ENCODE measurements at places on chromosomes 7 and 10.
A peak's percentile ranks its signal among the peaks of the same experiment; 100 is the strongest.

DNA sequence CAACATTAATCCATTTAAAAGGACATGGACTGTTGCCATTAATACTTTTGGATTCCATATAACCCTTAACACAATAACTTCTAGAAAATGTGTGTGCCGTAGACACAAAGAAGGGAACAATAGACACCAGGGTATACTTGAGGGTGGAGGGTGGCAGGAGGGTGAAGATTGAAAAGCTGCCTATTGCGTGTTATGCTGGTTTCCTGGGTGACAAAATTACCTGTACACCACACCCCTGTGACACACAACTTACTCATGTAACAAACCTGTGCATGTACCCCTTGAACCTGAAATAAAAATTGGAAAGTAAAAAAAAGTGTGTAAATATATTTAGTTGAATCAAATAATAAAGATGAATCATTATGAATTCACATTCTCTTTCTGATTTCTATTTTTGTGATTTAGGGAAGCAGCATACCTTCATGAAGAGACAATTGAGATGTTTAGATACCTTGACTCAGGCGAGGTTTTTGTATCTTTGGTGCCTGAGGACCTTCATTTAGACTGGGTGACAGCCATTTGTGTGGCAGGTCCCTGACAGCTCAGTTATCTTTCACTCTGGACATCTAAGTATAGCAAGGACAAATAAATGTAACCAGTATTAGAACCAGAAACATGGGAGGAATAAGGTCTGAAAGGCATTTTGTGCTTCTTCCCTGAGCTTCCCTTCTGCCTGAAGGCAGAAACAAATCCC, 28.7 kb downstream of the GIMAP8 start:
- no peak for DNase-seq

DNA sequence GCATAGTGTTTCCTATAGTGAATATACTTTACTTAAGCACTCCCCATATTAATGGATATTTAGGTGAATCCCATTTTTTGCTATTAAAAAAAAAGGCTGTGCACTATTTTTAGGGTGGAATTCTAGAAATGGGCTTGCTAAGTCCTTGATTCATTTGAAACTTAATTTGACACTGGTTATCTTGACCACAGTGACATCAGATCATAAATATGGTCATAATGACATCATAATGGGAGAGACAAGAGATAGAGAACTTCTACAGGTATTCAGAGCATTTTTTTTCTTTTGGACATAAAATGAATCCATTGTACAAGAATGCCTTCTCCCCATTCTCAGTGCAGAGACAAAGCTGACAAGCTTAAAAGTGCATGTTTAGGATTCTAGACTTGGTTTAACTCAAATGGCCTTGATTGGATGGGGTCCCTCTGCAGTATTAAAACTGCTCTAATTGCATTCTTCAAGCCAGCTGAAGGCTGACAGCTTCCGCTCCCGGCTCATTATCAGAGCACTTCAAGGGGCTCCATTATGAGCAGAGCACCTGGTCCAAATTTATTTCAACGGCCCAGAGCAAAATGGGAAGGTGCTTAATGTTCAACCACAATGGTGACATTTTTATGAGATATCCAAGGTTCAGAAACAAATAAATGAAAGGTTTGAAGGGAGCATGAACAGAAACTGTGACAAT, 104.8 kb downstream of the JAZF1 start:
- DNase-seq, result no peak

GRCh38 chr7:66815951-66816350, 75.4 kb downstream of the RABGEF1 start:
- no peak for DNase-seq

- DNase-seq, result peak; percentile 10
Measured at GRCh38 chr7:102079140-102080018, 207.3 kb upstream of the SH2B2 start.

DNA sequence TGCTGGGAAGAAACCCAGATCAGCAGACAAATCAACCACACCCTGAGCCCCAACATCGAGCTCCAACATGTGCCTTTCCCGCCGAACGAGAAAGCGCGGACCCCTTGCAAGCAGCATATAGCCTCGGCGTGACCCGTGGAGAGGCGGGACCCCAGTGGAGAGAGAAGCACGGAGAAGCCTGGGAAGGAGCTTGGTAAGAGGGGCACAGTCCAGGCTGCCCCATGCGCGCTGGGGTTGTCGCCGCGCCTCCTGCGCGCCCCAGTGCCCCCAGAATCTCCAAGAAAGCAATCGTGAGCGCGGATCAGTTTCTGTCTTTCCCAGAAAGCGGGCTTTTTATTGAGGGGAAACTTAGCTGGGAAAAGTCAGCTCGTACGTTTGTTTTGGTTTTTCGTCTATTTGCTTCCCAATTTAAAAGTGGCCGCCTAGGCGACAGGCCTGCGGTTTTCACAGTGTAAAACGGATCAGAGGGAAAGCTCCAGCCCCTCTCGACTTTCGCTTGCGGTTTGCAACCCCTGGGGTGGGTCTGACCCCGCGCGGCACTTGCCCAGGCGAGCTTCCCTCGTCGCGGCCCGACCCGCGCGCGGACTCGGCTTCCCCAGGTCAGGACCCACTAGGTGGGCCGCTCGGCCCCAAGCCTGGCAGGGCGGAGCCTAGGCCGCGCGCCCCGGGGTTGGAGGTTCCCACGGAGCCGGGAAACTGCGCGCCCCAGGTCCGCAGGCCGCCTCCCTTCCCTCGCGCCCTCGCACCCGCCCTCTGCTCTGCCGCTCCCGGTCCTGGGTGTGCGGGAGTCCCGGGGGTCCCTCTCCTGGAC, 31.1 kb downstream of the SKIDA1 start:
- DNase-seq, result peak; percentile 33

GRCh38 chr10:71392292-71392691, 4.4 kb upstream of the CDH23 start:
- DNase-seq, result no peak

DNA sequence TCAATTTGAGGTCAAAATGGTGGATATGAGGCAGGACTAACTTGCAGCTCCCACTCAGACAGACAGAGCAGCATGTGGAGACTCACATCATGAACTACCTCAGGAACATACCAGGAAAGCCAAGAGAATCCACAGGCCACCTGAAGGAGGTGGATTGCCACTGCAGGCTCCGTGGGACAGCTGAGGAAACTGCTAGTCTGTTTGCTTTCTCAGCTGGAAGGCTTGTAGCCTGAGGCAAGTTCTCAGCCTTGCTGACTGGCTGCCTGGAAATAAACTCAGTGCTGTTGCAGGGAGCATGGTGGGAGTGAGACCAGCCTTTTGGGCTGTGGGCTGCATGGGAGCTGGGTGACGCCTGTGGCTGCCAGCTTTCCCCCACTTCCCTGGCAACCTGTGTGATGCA, 202.9 kb downstream of the ZNF248 start:
- DNase-seq, result no peak

- DNase-seq, result no peak
Measured at GRCh38 chr10:8380833-8381496, 326.5 kb downstream of the GATA3 start.

- DNase-seq, result no peak
Measured at GRCh38 chr7:34452363-34452762, 205.7 kb upstream of the NPSR1 start.

GRCh38 chr7:98870807-98871491, 1.1 kb upstream of the TMEM130 start:
- DNase-seq, result no peak

DNA sequence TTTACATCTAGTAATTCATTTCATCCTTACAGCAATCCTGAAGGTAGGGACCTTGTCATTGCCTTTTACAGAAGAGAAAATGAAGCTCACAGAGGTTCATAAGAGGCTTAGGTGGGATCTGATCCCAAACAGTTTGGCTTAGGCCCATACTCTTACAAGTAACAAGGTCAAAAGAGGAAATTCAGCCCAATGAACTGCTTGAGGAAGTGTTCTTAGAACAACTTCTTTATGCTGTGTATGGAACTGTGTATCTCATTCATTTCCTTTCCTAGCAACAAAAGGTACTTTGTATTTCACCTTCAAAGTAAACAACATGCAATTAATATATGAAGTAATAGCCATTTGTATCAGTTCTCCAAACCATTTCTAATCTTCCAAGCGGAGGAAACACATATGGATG, 79.3 kb downstream of the AVL9 start:
- no peak for DNase-seq

- DNase-seq, result no peak
Measured at GRCh38 chr10:75825235-75825634, 393.8 kb downstream of the LRMDA start.

DNA sequence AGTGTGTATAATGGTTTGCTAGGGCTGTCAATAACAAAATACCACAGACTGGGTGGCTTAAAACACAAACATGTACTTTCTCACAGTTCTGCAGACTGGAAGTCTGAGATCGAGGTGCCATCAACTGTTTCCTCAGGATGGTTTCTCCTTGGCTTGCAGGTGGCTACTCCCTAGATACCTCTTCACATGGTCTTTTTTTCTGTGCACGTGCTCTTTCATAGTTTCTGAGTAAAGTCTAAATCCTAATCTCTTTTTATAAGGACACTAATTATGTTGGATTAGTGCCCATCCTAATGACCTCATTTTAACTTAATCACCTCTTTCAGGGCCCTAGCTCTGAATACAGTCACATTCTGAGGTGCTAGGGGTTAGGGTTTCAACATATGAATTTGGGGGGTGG, 65.9 kb downstream of the AMPH start:
- no peak for DNase-seq

GRCh38 chr10:124696446-124697392, 47.5 kb downstream of the FAM53B start:
- DNase-seq, result no peak

GRCh38 chr10:100864978-100865377, 47.8 kb upstream of the SLF2 start:
- DNase-seq, result no peak

DNA sequence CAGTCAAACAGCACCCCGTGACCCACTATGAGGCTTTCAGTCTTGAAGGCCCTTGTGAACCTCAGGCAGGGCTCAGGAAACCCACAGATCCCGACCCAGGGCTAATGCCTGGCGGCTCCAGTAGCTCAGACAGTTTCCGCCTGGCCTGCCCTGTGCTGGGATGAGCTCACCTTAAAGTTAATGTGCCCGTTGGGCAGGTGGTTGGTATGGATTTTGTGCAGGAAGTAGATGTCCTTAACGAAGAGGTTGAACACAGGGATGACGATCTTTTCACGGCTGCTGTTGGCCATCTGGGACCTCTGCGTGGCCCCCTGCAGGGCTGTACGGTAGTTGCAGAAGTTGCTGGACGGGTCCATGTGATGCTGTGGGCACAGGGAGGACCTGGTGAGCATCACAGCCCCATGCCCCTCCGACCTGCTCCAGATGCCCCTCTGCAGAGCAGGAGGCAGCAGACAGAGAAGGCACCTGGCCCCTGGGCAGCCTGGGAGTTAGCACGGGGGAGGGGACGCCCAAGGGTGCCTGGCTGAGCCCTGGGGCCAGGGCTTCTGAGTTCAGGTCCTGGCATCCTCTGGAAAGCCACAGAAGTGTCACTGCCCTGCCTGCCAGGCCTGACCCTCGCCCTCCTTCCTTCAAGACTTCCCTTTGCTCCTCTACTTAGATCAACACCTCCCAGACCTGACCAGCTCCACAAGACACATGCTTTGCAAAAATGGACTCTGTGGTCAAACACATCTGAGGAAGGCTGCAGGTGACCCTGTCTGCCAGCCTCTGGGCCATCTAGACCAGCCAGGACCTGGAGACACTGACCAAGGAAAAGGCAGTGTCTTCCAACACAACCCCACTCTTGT, 59.8 kb downstream of the CSGALNACT2 start:
- DNase-seq, result peak; percentile 38

- no peak for DNase-seq
Measured at GRCh38 chr10:6493521-6494441, 86.3 kb downstream of the PRKCQ start.

GRCh38 chr7:149806726-149807125, 31.4 kb upstream of the ZNF862 start:
- DNase-seq, result no peak

- no peak for DNase-seq
Measured at GRCh38 chr7:157445246-157445955, 108.6 kb downstream of the DNAJB6 start.

GRCh38 chr10:86289577-86289868, 77.1 kb downstream of the GRID1 start:
- no peak for DNase-seq

- DNase-seq, result no peak
Measured at GRCh38 chr7:97480772-97481390, 251.0 kb upstream of the TAC1 start.

- no peak for DNase-seq
Measured at GRCh38 chr7:47654672-47655298, 72.9 kb upstream of the TNS3 start.

- peak; percentile 19 for DNase-seq
Measured at GRCh38 chr7:40551685-40552576, 417.1 kb downstream of the SUGCT start.

DNA sequence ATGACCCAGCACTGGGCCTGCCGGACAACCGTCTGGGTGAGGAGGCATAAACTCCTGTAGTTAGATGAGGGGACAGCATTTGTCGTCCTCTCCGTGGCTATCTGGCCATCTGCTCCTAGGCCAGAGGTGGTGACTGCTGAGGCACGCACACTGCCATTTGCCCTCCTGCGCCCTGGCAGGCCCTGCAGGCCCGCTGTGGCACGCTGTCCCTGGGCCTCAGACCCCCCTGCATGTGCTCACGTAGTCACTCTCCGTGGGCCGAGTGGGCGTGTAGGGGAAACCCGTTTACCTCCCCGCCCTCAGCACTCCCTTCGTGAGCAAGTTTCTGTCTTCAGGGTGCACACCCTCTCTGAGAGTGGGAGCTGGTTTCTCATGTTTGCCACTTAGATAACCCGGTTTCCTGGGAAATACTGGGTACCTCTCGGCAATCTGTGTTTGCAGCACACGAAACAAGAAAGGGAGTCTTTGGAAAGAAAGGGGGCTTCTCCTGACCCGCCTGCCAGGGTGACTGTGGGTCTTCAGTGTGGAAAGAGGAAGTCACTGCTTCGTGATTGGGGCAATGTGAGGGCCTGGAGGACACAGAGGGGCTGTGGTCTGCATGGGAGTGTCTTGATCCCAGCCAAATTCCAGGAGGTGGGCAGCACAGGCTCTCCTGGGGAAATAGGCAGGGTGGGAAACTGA, 10.8 kb downstream of the ADAMTS14 start:
- DNase-seq, result no peak

GRCh38 chr7:2730846-2731770, 43.1 kb downstream of the AMZ1 start:
- DNase-seq, result no peak

GRCh38 chr7:98230746-98231471, 19.7 kb downstream of the BHLHA15 start:
- no peak for DNase-seq

DNA sequence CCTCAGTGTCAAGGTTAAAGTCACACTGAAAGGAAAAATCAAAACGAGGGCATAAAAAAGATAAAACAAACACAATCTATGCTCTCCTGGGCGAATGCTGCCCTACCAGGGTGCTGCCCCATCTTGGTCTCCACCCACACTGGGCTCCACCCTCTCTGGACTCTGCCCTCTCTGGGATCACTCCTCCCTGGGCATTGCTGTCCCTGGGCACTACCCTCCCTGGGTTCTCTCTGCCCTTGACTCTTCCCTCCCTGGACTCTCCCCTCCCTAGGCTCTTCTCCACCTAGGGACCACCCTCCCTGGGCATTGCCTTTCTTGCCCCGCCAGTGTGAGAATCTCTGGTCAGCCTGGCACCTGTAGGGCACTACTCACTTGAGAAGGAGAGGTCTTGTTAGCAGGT, 8.6 kb downstream of the GDF2 start:
- DNase-seq, result no peak
